CD8-positive, alpha-beta memory T cell (primary cell): ENCODE measurements at places on chromosomes 2 and 18. TPM values are rescaled to one million over a fixed set of nuclear protein-coding genes. Genes with fewer than 3 reads are reported as not detected.

GAD1 gene
- not detected for polyA plus RNA-seq

- no peaks in the 10 kb centered on the region for H3K27me3 ChIP-seq
- DNase-seq, result no peak
- H3K27ac ChIP-seq, result no peak overlapping the region
Observed at GRCh38 chr2:225309516-225309915, 90.0 kb upstream of the NYAP2 start.

GRCh38 chr2:37767959-37768925 lies 96.8 kb upstream of the CDC42EP3 start:
- H3K27me3 ChIP-seq, result no peaks in the 10 kb centered on the region
- H3K4me1 ChIP-seq, result no peaks in the 10 kb centered on the region
- H3K27ac ChIP-seq, result no peak overlapping the region

OSBPL6 gene
- 0.33 TPM for polyA plus RNA-seq

- no peaks in the 10 kb centered on the region for H3K4me1 ChIP-seq
- no peaks in the 10 kb centered on the region for H3K36me3 ChIP-seq
- H3K27ac ChIP-seq, result no peak overlapping the region
- no peak for DNase-seq
- no peak overlapping the region for H3K4me3 ChIP-seq
Observed at GRCh38 chr2:147657086-147658000, 187.5 kb upstream of the ACVR2A start.
